ENCODE measurements at places on chromosomes 16 and 17.
A peak's percentile ranks its signal among the peaks of the same experiment; 100 is the strongest.

- no peak for DNase-seq
Measured at GRCh38 chr17:17398943-17399926, 77.6 kb upstream of the MED9 start.

DNA sequence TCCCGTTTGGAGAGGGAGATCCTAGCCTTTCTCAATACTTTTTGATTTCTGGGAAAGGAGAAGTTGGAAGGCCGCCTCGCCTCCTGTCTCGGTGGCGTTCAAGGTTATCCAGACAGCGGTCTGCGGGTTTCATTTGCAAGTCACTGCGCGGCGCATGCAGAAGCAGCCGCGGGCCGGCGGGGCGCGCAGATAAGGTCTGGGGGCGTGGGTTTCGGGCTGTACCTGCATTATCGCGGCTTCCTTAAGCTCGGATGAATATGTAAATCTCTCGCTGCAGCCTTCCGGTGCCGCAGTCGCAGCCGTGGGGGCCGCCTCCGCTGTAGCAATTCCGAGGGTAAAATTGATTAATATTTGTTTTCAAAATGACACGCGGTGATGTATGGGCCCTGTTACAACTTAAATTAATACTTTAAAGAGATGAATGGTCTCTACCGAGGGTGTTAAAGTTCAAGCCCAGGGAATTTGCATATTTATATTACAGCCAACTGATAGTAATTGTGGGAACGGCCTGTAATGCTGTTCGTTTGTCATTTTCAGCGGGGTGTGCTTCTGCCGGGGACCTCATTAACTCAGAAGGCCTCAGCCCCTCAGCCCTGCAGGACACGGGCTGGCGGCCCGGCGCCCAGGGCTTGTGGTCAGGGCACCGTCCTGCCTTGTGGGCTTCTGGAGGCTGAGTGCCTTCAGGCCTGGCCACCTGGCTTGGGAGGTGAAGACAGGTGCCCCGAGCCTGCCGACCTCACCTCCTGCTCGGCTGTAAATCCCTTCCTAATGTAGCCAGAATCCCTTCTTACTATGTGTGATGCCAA lies 99.4 kb downstream of the CYLD start:
- peak; percentile 58 for DNase-seq

DNA sequence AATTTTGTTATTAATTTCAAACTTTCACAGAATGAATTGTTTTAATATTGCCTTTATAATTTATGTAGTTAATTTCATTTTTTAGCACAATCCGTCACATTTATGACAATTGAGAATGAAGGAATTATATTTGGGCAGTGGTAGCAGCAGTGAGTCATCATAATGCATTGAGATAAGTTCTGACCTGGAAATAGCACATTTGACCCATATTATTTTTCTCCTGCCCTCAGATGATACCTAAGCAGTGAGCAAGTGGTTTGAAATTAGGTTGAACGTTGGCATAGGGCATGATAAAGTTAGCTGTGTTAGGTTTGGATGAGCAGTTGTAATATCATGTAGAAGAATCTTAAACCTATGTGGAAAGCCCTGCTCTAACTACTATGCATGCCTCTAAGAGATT lies 1431.3 kb upstream of the CDH8 start:
- DNase-seq, result no peak

DNA sequence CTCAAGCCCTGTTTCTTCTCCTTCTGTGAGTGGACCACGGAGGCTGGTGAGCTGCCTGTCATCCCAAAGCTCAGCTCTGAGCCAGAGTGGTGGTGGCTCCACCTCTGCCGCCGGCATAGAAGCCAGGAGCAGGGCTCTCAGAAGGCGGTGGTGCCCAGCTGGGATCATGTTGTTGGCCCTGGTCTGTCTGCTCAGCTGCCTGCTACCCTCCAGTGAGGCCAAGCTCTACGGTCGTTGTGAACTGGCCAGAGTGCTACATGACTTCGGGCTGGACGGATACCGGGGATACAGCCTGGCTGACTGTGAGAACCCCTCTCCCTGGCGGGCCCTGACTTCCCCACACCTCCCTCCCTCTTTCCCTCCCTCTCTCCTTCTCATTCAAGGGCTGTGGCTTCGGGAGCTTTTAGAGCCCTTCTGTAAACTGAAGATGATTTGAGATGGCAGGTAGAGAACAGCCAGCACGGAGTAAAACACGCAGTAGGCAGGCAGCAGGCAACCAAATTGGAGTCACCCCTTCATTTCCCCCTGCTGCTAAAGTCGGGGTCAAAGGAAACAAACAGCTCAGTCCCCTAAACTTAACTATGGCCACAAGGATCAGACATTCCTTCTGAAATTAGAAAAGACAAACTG lies 3.9 kb downstream of the SPACA3 start:
- DNase-seq, result no peak

DNA sequence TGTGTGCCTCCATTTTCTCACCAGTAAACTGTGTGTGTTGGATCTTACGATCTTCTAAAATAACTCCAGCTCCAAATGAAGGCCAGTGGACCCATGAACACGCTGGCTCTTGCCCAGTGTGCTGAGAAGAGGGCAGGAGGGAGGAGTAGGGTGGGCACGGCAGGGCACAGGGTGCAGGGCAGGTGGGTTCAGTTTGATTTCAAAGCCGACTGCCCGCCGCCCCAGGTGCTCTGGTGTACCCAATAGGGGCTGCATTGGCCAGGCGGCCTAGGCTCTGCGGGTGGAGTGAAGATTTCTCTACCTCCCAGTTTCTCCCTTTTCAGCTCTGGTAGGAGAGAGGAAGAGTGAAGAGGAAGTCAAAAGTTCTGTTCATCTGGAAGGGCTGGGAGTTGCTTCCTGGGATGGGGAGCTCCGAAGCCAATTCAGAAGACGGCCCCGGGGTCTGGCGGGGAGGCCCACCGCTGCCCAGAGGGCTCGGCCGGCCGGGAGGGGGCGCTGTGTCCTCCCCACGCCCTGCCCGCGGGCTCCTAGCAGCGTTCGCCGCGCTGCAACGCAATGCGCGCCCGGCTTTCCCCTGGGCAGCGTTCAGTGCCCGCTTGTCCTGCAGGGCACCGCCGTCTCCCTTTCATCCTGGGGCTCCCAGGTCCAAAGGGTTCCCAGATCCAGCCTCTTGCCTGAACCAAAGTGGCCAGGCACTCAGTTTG lies 1.1 kb upstream of the CRHR1 start:
- peak; percentile 58 for DNase-seq

DNA sequence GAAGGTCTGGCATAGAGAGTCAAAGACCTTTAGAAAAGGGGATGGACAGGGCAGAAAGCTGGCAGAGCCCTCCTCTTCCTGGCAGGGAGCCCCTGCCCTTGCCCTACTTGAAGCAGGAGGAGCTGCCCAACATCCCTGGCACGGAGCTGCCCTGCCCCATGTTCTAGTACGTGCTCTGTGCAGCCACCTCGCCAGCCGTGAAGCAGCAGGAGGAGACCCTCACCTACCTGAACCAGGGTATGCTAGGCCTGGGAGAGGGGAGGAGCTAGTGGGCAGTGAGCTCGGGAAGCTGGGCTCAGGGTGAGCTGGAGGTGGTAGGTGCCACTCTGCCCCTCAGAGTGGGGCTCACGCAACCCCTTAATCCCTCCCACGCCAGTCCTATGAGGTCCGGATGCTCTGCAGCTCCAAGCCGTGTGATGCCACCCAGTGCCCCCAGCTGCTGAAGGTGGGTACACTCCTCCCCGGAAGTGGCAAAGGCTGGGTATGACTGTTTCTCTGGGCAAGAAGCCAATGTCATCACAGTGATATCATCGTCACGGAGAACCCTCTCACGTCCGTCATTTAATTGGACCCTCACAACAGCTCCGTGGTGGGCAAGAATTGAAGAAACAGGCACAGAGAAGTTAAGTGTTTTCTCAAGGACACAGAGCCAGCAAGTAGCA lies 12.7 kb upstream of the STAC2 start:
- peak; percentile 19 for DNase-seq

DNA sequence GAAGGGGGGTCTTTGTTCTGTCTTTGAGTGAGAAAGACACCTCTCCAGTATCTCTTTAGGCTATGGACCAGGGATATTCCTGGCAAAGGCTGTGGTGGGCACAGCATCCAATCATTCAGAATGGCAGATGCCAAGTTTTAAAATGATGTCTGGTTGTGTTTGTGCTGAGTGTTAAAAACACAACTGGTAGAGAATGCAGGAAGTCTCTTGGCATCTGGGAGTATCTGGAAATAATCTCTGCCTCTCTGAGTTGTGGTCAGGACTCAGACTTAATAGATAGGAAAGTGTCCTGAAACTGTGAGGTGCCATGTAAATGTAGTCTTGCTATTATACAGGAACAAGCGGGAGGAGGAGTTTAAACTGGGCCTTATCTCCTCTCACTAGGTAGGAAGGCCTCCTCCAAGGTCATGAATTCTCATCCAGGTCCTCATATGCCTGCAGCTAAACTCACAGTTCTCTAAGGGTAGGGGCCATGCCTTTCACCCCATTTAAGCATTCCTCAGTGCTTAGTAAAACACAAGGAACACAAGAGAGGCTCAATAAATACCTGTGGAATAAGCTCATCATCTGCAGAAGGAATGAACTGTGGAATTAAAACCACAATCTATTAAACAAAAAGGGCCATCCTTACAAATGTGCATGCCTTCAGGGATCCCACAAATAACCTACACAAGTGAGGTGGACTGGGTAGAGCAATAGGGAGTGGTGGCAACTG lies 317.6 kb downstream of the CBLN1 start:
- no peak for DNase-seq

DNA sequence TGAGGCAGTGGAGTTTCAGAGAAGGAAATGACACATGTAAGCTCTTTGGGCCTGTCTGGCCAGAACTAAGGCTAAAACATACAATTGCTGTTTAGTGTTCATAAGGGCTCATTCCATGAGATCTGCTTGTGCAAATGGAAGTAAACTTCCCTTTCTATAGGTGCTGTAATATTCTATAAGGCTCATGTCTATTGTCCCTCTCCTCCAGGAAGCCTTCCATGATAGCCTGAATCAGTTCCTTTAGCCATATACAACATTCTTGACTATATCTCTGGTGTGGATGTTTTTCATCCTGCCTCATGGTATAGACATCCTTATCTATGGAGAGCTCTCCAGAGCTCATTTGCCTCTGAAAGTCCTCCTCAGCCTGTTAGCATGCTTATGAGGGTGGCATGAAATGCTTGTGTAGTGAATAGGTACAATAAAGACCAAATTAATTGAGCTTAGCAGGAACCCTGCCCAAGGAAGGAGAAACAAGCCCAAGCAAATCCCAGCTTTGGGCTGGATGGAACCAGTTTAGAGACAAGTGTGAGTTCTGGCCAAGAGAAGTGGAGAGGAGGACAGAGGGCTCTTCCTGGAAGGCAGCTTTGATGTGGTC lies 1.6 kb upstream of the ETV4 start:
- DNase-seq, result no peak

- DNase-seq, result no peak
Measured at GRCh38 chr17:66665194-66665593, 169.7 kb upstream of the CACNG5 start.

DNA sequence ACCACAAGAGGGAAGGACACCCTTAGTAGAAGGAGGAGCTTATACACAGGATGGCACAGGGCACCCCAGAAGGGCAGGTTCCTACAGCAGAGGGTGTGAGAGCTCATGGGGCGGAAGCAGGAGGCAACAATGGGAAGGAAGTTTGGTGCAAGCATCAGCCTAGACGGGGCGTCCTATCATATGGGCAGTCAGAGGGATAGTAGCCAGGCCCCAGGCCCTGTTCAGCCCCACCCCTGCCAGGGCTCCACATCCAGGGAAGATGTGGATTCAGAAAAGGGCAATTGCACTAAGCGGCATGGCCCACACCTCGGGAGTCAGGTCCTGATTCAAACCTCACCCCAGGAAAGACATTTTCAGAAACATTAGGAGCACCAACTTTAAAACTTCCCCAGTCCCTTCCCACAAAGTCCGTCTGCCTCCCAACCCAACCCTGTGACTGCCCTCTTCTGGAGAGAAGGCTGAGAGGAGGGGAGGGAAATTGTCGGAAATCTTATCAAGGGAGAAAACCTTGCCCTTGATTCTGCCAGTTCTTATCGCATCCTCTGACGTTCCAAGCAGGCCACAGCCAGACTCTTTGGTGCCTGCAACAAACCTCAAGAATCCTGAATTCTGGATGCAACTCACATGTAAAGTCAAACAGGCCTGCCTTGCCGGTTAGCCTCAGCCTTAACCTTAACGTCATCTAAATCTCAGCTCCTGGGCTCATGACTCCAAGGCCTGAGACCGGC lies 198.8 kb upstream of the CDH5 start:
- DNase-seq, result no peak

GRCh38 chr17:8563981-8564602 lies 66.4 kb downstream of the MYH10 start:
- DNase-seq, result no peak

DNA sequence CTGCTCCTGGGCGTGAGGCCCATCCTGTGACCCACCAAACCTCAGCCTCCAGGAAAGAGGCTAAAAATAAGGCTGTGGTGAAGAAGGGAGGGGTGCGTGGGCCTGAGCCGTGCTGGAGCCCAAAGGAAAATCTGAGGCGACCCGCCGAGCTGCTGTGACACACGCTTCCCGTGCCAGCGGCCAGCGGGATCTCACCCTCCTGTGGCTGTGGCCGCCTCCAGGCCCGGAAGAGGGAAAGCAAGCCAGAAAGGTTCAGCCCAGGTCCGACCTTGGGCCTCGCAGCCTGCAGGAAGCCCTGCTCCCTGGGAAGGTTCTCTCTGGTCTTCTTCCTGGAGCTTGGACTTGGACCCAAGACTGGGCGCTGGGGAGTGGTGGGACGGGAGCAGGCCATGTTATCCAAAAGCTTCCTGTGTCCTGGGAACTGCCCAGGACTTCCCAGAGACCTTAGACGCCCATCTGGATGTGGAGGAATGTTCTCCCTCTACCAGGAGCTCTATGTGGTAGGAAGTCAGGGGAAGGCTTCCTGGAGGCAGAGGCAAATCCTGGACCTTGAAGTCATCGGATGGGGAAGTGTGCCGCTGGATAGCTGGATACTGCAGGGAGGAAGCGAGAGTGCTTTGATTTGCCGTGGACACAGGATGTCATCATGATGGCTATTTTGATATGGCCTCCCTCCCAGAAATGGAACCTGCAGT lies 11.4 kb downstream of the SPNS2 start:
- no peak for DNase-seq

DNA sequence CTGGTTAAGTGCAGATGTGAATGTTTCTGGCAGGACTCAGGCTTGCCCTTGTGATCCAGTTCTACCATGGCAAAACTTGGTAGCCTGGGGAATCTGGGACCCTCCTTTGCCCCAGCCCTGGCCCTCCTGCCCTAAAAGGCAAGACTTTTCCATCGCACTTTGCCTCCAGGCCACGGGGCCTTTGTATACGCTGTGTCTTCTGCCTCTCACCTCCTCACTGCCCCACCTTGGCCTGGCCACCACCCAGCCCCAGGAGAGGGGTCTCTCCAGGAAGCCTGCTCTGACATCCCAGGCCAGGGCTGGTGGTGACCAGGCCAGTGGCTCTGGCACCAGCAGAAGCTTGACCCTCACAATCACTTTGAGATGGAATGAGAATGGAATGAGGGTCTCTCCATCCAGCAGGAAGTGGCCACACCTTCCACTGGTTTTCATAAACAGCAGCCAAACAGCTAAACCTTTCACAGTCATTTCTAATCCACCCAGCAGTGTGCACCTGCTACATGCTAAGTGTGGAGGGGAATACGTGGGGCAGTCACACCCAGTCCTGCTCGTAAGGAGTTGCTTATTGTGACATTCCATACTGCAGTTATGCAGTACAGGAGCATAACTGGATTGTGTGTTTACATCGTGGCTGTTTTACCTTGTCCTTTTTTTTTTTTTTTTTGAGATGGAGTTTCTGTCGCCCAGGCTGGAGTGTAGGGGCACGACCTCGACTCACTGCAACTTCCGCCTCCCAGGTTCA lies 1.6 kb upstream of the MRPL38 start:
- no peak for DNase-seq

GRCh38 chr16:76276745-76277438 lies at the start of gene CNTNAP4:
Gene CNTNAP4 (plus strand): TSS chr16:76277401. CDS start chr16:76277663, 262 bp downstream.
- DNase-seq, result no peak

GRCh38 chr17:80889231-80890195 lies 102.1 kb upstream of the CHMP6 start:
- DNase-seq, result no peak

Data from GM13977 (cell line).